HepG2 (cell line): ENCODE measurements at places on chromosomes 11 and 22. TPM values are rescaled to one million over a fixed set of nuclear protein-coding genes. Genes with fewer than 3 reads are reported as not detected.

The RTN4RL2 gene
- 0.45 and 1.3 TPM in 2 replicates for total RNA-seq

The RHOD gene
- total RNA-seq: 0.27 and 0.29 TPM in 2 replicates

The C11orf42 gene
- not detected in 2 replicates for total RNA-seq

The RAG1 gene
- 0.14 and 0.15 TPM in 2 replicates for total RNA-seq

The HTR3B gene
- 1.7 and 2.2 TPM in 2 replicates for total RNA-seq

The NEFH gene
- total RNA-seq: not detected in 2 replicates

The GLYATL2 gene
- total RNA-seq: not detected in 2 replicates

The LIN7C gene
- total RNA-seq: 37.2 and 65.8 TPM in 2 replicates

The PRR14L gene
- 16.5 and 36.4 TPM in 2 replicates for total RNA-seq

The GALR3 gene
- not detected in 2 replicates for total RNA-seq

The CALCA gene
- total RNA-seq: not detected in 2 replicates

The SMIM38 gene
- 0.40 TPM in 1 of 2 replicates, not detected in the other for total RNA-seq

The TRPM5 gene
- not detected in 2 replicates for total RNA-seq

The MAPK8IP1 gene
- total RNA-seq: 3.0 and 4.2 TPM in 2 replicates

The OOSP4A gene
- not detected in 2 replicates for total RNA-seq

The PRODH gene
- total RNA-seq: 0.29 TPM in 1 of 2 replicates, not detected in the other

The ABTB2 gene
- 5.1 TPM in 2 replicates for total RNA-seq

The SHISA8 gene
- total RNA-seq: not detected in 2 replicates

The IGLL1 gene
- total RNA-seq: not detected in 2 replicates

The LMO2 gene
- not detected in 2 replicates for total RNA-seq

The MYOD1 gene
- not detected in 2 replicates for total RNA-seq

The SCT gene
- not detected in 2 replicates for total RNA-seq

The GLYAT gene
- total RNA-seq: not detected in 2 replicates

The TEAD1 gene
- 30.5 and 40.7 TPM in 2 replicates for total RNA-seq

The C11orf87 gene
- total RNA-seq: not detected in 2 replicates

The MRGPRX4 gene
- total RNA-seq: 0.18 and 0.36 TPM in 2 replicates

The ATL3 gene
- total RNA-seq: not detected in 2 replicates

The ACO2 gene
- 39.3 and 45.6 TPM in 2 replicates for total RNA-seq

The ADAMTS8 gene
- not detected in 2 replicates for total RNA-seq

The APLNR gene
- not detected in 2 replicates for total RNA-seq

The OR4A16 gene
- total RNA-seq: not detected in 2 replicates

The YPEL1 gene
- 0.21 and 0.33 TPM in 2 replicates for total RNA-seq

The DKK3 gene
- total RNA-seq: 0.09 TPM in 1 of 2 replicates, not detected in the other

The COA4 gene
- total RNA-seq: 107 and 115 TPM in 2 replicates

The PNPLA3 gene
- total RNA-seq: 13.7 and 16.9 TPM in 2 replicates

The AMOTL1 gene
- total RNA-seq: 0.20 and 0.24 TPM in 2 replicates

The OR51S1 gene
- total RNA-seq: not detected in 2 replicates

The MCAM gene
- total RNA-seq: 5.9 and 15.2 TPM in 2 replicates

The SCGB1C1 gene
- total RNA-seq: not detected in 2 replicates

The BMAL1 gene
- 4.8 and 5.0 TPM in 2 replicates for total RNA-seq

The OR51L1 gene
- not detected in 2 replicates for total RNA-seq

The MFRP gene
- not detected in 2 replicates for total RNA-seq

The BTG4 gene
- total RNA-seq: not detected in 2 replicates

The MMP8 gene
- not detected in 2 replicates for total RNA-seq

The ASCL2 gene
- 0.07 TPM in 1 of 2 replicates, not detected in the other for total RNA-seq

The KDM4D gene
- total RNA-seq: 1.3 and 2.0 TPM in 2 replicates

The FBLN1 gene
- 21.6 and 37.3 TPM in 2 replicates for total RNA-seq

The SCUBE1 gene
- total RNA-seq: under 0.01 TPM in 1 of 2 replicates, not detected in the other

The RPS19BP1 gene
- total RNA-seq: 81.3 and 88.2 TPM in 2 replicates

The LMO1 gene
- not detected in 2 replicates for total RNA-seq

The CRYBB1 gene
- not detected in 2 replicates for total RNA-seq

The DRD4 gene
- total RNA-seq: 0.13 TPM in 1 of 2 replicates, not detected in the other

The OR51V1 gene
- not detected in 2 replicates for total RNA-seq

The IGSF9B gene
- total RNA-seq: not detected in 2 replicates

The SNX32 gene
- total RNA-seq: 0.09 TPM in 1 of 2 replicates, not detected in the other

The UNC93B1 gene
- 2.3 and 8.8 TPM in 2 replicates for total RNA-seq

The UPK3A gene
- total RNA-seq: 10.0 and 10.5 TPM in 2 replicates
